Chondrocyte (in vitro differentiated cells): ENCODE measurements at places on chromosomes 1 and 21. TPM values are rescaled to one million over a fixed set of nuclear protein-coding genes. Genes with fewer than 3 reads are reported as not detected.

The TRABD2B gene
- total RNA-seq = 0.44 to 0.90 TPM (median 0.68 TPM) in 3 replicates

The SLAMF6 gene
- total RNA-seq = not detected in 3 replicates

DNA sequence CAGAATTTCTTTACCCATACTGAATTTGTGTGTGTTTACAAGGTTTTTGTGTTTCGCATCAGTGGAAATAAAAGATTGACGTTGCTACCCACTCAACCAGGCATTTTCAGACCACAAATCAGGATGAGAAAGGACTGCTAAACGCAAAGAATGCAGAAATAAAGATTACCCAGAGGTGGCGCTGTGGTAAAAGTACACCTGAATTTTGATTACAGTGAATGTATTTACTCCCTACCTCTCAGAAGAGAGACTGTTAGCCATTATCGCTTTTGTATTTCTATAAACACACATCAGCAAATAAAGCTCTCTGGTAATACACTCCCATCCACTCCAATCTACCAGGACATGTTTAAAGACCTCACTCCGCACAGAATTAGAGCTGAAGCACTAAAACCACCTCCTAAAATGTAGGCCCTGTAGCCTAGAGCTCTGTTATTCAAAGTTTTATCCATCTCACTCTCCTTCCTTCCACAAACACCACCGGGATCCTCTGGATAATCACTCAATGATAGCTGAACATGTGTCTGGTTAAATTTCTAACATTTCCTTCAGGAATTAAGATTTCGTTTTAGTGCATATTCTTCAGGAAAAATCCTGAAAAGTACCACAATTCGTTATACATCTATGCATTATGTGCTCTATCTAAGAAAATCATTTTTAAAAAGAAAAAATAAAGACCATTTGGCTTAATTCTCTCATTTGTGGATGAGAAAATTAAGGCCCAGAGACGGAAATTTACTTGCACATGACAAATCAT lies 2.5 kb upstream of the LMO4 start:
- H3K4me1 ChIP-seq = peaks cover 13% of the 10 kb centered on the region
- H3K4me3 ChIP-seq = no peak overlapping the region
- H3K27ac ChIP-seq = no peak overlapping the region
- H3K36me3 ChIP-seq = no peaks in the 10 kb centered on the region
- DNase-seq = no peak

DNA sequence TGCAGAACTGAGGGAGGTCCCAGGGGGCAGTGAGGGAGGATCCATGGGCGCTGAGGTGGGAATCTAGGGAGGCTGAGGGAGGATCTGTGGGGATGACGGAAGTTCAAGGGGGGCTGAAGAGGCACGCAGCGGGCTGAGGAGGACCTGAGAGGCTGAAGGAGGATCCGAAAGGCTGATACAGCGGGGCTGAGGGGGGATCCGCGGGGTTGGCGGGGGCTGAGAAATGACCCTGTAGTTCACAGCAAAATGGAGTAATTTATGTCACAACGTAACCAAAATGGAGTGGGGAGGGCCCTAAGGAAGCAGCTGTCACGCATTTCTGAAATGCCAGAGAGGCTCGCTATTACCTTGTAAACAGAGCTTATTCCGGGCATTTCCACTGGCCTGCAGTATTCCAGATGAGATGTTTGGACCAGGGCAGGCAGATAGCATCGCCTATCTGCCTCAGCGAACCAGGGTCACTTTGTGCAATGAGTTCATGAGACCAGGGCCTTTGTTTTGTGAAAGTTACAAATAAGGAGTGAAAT lies 926 bp upstream of the MRPL55 start:
- no peak for DNase-seq
- H3K27ac ChIP-seq = peak overlapping the region; percentile 93
- H3K27me3 ChIP-seq = no peaks in the 10 kb centered on the region
- H3K36me3 ChIP-seq = peaks cover 4% of the 10 kb centered on the region
- peaks cover 22% of the 10 kb centered on the region for H3K4me1 ChIP-seq
- peak overlapping the region; percentile 89 for H3K4me3 ChIP-seq

GRCh38 chr1:115907092-115907491 lies 66.2 kb upstream of the NHLH2 start:
- H3K27me3 ChIP-seq = peaks cover 41% of the 10 kb centered on the region
- H3K27ac ChIP-seq = no peak overlapping the region
- DNase-seq = no peak
- no peaks in the 10 kb centered on the region for H3K36me3 ChIP-seq
- H3K4me3 ChIP-seq = no peak overlapping the region
- no peaks in the 10 kb centered on the region for H3K4me1 ChIP-seq
